NCI-H2171 treated with DMSO at 0.1 percent for 48 hours (cell line): ENCODE measurements at places on chromosomes 1 and 21.
A peak's percentile ranks its signal among the peaks of the same experiment; 100 is the strongest.

DNA sequence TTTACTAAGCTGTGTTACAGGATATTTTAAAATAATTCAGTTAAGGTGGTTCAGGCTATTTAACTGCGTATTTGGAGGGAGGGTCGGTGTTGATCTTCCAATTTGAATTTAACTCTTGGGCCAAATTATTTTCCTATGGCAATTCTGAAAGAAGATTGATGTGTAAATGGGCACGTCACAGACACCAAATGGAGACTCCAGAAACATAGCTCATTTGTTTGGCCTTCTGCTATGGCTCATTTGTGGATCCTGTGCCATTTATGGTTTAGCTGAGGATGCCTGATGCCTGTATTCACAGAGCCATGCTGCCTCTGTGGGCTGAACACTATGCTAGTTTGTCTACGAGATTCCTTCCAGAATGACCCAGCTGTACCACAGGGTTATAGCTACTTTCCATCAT is 70.6 kb downstream of the PTGER3 start:
- DNase-seq = no peak

DNA sequence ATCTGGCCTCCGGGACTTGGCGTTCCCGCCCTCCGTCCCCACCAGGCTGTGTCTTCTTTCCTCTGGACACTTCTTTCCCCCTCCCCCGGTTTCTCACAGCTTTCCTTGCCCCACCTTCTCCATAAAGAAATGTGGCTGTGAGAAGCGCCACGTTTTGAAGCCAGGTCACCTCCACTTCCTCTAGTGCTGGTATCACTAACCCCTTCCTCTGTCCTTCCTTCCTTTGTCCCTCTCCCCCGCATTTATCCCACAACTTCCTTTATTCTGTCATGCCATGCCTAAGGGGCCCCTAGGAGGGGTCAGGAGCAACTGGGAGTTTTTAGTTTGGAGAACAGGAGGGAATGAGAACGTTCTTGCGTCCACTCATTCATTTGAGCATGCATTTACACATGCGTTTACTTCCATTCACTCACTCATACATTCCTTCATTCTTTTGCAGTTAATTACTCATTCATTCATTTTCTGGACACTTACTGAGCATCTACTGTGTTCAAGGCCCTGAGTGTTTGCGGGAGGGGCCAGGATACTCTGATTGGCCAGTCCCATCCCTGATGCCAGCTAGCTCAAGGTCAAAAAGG is 5.0 kb upstream of the ACOT11 start:
- DNase-seq = no peak

DNA sequence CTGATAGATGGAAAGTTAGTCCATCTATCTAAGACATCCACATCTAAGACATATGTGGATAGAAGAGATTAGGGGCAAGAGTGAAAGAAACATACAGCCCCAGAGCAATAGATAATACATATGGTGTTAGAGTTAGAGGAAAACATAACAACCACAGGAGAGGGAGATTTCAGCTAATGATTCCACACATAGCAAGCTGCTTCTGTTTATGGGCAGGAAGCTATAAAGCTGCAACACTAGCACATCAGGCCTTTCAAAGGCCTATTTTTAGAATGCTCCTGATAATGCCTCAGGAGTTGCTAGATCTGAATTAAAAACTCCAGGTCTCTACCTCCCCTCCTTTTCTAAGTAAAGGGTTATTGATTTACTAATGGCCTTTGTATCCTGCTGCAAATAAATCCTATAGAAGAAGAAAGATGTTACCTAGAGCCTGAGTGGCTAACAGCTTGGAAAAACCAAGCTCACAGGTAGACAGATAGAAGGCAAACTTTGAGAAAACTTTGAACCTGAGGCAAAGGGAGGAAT is 36.1 kb downstream of the BRINP2 start:
- no peak for DNase-seq

- DNase-seq = no peak
These were observed 689.2 kb downstream of the MATN1 start for GRCh38 chr1:30034105-30034626.

DNA sequence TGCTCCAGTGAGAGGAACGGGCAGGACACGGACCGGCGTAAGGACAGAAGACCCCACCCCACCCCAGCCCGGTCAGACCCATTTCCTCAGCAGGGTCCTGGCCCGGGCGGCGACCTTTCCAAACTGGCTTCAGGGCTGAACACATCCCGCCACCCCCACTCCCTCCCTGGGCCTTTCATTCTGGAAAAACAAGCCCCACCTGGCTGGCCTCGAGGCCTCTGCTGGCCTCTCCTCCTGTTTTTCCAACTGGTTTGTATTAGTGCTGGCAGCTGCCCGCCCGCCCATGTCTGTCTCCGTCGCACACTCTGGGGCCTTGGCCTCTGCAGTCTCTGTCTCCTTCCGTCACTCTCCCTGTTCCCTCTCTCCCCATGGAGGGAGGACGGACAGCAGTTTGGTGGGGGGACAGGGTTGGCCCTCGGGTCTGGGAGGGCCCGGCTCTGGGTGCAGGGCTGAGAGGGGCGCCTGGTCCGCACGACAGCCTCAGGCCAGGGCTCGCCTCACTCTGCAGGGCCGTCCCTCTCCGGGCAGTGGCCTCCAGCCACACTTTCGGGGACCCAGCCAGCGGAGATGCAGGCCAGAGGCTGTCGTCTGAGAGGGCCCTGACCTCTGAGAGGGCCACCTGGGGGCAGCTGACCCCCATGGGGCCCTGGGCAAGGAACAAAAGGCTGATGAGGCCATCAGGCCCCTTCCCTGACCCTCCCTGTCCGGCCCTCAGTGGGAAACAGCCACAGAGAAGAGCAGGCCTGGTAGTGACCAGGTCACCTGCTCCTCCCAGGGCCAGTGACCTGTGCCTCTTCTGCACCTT is 1.5 kb upstream of the MXRA8 start:
- DNase-seq = no peak

- no peak for DNase-seq
These were observed 2.5 kb upstream of the HLX start for GRCh38 chr1:220876511-220877376.

GRCh38 chr1:110594456-110595352 is 11.5 kb downstream of the KCNA2 start:
- DNase-seq = no peak

GRCh38 chr1:95278173-95279006 is 44.4 kb downstream of the RWDD3 start:
- no peak for DNase-seq

- no peak for DNase-seq
These were observed at the start of gene LDLRAD1 for GRCh38 chr1:54017979-54018378. LDLRAD1 (minus strand) TSS chr1:54018186; CDS start chr1:54018112, 74 bp downstream.

- no peak for DNase-seq
These were observed 6.2 kb downstream of the MEF2D start for GRCh38 chr1:156494309-156494895.

DNA sequence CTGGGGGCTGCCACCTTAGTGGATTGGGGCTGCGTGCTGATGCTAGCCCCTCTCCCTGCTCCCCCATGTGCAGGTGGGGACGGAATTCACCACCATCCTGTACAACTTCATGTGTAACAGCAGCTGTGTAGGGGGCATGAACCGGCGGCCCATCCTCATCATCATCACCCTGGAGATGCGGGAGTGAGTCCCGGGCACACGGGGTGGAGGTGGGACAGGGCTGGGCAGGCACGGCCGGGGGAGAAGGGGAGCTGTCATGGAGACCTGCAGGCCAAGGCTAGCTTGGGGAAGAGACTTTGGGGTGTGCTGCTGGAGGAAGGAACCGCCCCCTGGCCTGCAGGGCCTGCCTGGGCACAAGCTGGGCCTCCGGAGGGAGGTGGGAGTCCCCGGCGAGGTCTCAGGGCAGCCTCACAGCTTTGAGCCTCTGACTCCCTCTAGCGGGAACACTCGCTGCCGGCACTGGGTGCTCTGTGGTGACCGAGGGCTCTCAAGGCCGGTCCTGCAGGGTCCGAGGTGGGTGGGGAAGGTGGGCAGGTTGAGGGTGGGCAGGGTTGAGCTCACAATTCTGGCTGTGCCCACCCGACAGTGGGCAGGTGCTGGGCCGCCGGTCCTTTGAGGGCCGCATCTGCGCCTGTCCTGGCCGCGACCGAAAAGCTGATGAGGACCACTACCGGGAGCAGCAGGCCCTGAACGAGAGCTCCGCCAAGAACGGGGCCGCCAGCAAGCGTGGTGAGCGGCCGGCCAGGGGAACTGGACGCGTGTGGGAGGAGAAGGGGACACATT is 25.0 kb upstream of the CCDC27 start:
- no peak for DNase-seq

- peak; percentile 68 for DNase-seq
These were observed 15.7 kb upstream of the LUZP1 start for GRCh38 chr1:23184212-23184934.

DNA sequence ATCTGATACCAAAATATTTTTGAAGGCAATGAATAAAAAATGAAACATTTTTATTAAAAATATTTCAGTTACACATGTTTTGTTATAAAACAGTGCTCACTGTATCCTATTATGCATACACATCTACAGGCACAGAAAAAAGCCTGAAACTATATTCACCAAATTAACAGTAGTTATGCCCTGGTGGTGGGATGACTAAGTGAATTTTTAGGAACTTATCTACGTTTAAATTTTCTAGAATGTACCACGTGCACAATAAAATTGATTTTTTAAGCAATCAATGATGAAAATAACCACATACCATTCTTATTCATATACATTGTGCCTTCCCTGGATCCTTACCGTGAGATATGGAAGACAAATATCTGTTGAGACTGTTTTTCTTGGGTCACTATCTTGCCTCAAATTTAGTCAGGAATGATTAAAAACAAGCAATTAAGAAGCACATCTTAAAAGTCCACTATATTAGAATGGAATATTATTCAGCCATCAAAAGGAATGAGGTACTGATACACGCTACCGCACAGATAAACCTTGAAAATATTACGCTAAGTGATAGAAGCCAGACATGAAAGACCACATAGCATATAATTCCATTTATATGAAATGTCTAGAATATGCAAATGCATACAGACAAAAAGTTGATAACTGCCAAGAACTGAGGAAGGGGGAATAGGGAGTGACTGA is 17.4 kb downstream of the TP53BP2 start:
- no peak for DNase-seq

GRCh38 chr1:43993206-43993914 is 2.0 kb downstream of the CCDC24 start:
- DNase-seq = no peak
